ENCODE measurements at places on chromosomes 2 and 18. TPM values are rescaled to one million over a fixed set of nuclear protein-coding genes. Genes with fewer than 3 reads are reported as not detected.

Gene CMPK2
- total RNA-seq, result 3.1 TPM

DNA sequence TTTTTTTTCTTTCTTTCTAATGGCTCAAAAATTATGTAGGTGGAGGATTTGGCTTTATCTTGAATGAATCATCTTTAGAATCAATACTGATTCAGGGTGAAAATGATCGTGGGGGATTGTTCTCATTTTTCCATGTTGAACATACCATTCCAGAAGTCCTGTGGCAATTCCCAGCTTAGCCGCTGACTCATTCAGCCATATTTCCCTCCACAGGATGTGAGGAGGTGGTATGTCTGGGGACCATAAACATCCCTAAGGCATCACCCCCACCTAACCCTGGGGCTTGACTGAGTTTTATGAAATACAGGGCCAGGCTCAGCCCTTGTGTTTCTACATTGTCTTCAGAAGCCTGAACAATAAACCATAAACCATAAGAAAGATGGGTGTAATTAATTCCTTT is 92.7 kb upstream of the FN1 start:
- no peak for DNase-seq

DNA sequence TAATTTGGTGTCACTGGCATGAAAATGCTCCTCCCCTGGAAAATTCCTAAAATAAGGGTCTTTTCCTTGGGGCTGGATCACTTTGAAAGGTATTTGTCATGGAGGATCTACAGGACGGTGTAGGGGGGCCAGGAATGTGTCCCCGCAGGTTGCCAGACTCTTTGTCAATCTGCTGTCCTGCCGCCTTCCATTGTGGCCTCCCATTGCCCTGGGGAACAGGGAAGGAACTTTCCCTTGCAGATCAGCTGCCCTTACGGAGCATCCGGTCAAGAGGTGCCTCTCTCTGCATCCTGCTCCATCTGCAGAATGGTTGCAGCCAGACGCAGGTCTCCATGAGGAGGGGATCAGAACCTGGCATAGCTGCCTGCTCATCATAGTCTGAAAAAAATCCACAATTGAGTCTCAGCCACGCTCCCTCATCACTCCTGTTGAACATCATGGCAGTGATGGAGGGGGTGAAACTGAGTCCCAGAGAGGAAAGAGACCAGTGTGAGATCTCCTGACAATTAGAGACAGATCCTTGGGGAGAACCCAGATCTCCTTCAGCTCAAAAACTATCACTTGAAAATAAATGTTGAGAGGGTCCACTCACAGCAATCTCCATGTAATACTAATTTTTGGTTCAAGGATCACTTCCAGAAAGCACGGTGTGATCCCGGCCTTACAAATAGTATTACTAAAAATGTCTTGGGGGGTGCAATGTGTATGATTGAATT is 244.8 kb downstream of the MYCN start:
- DNase-seq, result no peak

GRCh38 chr2:134080386-134081089 is 173.3 kb upstream of the MGAT5 start:
- DNase-seq, result peak; percentile 27

DNA sequence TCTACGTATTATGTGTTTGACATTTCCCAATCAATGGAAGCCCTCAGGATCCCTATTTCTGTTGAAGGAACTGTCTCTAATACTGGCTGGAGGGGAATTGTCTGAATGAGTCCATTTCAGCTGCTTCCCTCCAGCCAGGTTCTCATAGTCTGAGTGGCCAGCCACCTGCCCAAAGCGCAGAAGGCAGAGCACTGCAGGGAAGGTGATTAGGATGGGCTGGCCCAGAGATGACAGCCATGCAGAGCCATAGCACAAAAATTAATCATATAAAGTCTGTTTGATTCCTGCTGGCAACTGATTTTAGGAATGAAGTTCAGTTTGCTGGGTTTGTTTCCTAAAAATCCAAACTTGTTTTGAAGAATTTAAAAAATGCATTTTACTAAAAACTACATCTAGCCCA is 327.1 kb downstream of the ETAA1 start:
- no peak for DNase-seq

Gene NCKAP5
- 33.3 TPM for total RNA-seq

DNA sequence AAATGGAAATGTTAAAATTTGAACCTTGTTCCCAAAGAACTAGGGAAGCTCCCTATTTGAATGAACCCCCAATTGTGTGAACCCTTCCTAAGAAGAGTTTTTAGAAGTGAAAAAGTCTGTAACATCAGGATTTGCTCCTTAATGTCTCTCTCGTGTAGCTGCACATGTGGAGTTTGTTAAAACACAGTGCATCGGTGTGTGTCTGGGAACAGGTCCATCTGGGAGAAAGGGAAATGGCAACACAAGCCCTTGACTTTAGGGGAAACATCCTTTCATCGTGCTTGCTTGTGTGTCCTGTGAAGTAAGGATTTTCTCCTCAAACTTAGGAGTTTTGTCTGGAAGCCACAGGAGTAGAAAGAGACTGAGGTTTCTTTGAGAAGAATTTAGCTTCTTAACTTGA is 203.9 kb downstream of the PRKCE start:
- DNase-seq, result peak; percentile 61

Gene HOXD8
- 17.0 TPM for total RNA-seq

Gene PAX8
- 0.30 TPM for total RNA-seq

- DNase-seq, result no peak
Observed at GRCh38 chr2:132757676-132758075, 87.7 kb upstream of the LYPD1 start.

Gene CPO
- total RNA-seq, result 0.89 TPM

DNA sequence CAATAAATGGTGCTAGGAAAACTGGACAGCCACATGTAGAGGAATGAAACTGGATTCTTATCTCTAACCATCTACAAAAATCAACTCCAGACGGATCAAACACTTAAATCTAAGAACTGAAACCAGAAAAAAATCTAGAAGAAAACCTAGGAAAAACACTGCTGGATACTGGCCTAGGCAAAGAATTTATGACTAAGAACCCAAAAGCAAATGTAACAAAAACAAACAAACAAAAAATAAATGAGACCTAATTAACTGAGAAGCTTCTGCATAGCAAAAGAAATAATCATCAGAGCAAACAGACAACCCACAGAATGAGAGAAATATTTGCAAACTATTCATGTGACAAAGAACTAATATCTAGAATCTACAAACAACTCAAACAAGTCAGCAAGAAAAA is 314.0 kb upstream of the REV1 start:
- no peak for DNase-seq

Gene ELOA2
- not detected for total RNA-seq

Gene SPATA3
- total RNA-seq, result not detected

- peak; percentile 22 for DNase-seq
Observed at GRCh38 chr2:158932131-158932645, 36.3 kb upstream of the TANC1 start.

DNA sequence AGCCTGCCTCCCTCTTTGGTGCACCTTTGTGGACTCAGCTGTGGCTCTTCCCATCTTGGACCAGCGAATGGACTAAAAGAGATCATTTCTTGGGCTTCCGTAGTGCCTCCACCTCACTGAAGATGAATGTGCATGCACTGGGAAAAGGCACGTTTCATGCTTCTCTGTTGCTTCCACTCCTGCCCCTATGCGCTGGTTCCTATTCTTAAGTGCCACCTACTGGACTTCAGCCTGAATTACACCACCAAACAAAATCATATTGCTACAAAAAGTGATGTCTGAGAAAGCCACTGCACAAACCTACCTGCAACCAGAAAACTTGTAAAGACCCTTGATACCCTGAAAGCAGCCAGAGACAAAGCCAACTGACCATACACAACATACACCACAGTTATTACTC is 695.6 kb downstream of the TSN start:
- DNase-seq, result no peak

Gene LAMA1
- 2.4 TPM for total RNA-seq

Data from skin of body (tissue), 3 donors.